ENCODE measurements at places on chromosomes 5 and 9. TPM values are rescaled to one million over a fixed set of nuclear protein-coding genes. Genes with fewer than 3 reads are reported as not detected.

TAF1L gene
- 0.12 TPM for total RNA-seq

GRCh38 chr5:107100121-107100520 lies 570.6 kb downstream of the EFNA5 start:
- DNase-seq = no peak

- DNase-seq = no peak
These were observed 17.7 kb upstream of the ZBED3 start for GRCh38 chr5:77104813-77105212.

DNA sequence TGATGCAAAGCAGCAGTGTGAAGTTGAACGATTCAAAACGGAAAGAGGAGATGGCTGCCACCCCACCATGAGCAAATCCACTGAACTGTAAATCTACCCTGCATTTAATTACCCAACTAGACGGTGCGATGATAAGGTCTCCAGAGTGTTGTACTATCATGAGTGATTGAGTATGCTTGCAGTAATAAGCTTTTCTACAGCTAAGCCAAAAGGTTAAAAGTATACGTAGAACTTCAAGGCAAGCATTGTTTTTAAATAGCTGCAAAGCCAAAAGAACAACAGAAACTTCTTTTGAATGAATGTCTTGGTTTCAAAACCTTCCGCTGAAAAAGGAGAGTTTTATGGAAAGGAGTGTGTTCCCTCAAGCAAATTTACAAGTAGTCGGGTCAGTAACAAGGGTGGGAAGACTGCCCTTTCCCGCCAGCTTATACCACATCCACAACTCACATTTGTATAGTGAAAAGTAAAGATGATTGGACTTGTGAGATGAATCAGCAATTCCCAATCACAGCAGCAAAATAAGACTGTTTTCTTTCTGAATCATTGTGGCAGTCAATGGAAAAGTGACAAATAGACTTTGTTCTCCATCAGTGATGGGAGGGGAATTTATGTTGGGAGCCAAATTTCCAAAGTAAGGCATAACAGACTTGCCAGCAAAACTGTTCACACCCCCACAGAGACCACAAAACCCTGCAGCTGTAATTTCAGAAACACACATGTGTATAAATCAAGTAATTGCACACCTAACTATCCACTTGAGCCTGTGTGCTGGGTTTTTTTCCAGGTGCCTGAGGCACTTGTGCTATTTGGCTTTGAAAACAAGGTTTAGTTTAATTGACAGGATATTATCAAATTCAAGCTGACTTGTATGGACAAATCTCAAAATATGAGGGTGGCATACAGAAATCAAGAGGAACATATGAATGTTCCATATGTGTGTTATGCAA lies 407.7 kb upstream of the GRAMD2B start:
- DNase-seq = no peak

DNA sequence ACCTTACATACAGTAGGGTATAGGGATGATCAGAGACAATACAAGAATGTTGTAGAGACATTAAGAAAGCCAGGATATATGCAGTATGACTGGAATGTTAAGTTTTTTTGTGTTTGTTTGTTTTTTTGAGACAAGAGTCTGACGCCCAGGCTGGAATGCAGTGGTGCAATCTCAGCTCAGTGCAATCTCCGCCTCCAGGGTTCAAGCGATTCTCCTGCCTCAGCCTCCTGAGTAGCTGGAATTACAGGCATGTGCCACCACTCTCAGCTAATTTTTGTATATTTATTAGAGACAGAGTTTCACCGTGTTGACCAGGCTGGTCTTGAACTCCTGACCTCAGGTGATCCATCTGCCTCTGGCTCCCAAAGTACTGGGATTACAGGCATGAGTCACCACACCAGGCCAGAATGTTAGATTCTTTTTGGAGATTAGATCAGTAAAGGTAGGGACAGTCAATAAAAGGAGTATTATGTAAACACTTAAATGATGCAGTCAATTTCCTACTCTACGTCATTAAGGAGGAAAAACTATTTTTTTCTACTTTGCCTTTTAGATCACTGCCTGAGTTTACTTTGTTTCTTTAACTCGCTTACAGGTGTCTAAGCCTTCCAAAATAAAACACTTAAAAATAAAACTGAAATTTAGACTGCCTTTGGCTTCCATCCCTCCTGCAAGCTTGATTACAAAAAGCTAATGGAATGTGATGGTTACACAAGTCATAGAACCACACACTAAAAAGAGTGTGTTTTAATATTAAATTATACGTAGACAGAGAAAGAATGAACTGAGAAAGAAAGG lies 6.8 kb upstream of the HNRNPA0 start:
- DNase-seq = no peak

DNA sequence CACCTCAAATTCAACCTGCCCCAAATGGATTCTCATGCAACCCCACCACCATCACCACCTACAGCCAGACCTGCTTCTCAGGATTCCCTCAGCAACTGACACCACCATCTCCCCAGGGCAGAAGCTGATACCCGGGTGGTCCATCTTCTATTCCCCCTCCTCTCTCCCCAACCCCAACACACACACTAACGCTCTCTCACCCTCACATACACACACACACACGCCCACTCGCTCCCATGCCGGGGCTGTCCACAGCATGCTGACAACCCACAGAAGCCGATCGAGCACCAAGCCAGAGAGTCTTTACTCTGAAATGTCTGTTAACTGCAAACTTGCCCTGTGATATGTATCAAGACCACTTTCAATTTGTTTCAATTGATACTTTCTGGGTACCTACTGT lies 28.4 kb downstream of the B4GALT1 start:
- DNase-seq = no peak

DNA sequence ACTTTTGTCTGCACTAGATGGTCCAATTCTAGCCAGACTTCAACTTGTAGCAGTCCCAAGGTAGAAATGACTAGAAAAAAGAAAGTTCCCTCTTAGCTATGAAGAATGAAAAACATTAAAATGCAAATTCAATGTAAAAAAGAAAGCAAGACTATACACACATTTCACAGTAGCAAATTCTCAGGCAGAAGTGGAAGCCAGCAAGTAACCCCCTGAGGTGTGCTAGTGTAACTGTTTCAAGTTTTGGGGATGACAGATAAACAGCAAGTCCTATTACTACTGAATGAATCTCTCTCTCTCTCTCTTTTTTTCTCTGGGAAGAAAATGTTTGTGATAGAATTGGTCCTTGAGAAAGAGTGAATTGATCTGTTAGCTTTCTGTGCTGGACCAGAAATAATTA lies 185.6 kb downstream of the EFNA5 start:
- DNase-seq = no peak

DNA sequence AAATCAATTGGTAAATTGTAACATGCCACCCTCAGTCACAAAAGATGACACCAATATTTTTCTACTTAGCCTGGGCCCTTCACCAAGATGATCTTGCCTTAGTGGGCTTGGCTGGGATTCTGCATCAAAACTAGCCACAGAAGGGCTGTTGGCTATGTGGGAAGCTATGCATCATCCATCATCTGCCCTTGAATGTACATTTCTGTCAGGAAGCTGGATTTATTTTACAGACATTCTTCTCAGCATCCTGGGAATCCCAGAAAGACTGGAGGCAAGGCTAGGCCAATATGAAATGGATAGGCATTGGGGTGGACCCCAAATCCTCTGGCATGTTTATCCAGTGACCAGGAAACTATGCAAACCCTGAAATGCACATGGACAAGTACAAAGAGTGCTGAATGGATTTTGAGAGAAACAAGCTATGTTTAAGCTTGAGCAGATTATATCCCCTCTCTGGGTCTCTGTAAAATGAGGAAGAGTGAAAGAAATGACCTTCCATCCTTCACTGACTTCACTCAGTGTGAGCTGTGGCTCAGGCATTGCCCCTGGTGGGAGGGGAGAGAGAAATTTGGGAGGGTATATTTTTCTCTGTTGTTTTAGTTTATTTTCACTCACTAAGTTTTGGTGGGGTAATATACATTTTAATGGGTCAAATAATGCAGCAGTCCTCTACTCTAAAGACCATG lies 283.6 kb downstream of the EBF1 start:
- no peak for DNase-seq

Measured in CD4-positive, alpha-beta memory T cell (primary cell).